GM20000 (cell line): ENCODE measurements at places on chromosomes 3 and 15.
A peak's percentile ranks its signal among the peaks of the same experiment; 100 is the strongest.

DNA sequence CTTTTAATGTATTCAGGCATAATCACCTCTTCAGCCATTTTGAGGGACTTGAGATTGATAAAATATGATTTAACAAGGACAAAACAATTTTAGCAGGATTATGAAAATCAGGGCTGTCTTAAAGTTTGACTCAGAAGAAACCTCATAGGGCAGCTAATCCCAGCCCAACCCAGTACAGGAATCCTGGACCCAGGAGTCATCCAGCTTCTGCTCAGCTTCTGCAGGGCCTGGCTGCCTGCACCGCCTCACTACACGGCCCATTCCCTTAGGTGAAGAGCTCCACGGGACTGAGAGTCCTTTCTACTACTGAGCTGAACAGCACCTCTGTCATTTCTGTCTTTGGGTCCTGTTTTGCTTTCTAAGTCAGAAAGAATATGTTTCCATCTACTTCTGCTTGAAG, 37.5 kb downstream of the ARHGAP31 start:
- DNase-seq = no peak

- no peak for DNase-seq
Observed at GRCh38 chr3:33174711-33175414, 43.7 kb downstream of the SUSD5 start.

DNA sequence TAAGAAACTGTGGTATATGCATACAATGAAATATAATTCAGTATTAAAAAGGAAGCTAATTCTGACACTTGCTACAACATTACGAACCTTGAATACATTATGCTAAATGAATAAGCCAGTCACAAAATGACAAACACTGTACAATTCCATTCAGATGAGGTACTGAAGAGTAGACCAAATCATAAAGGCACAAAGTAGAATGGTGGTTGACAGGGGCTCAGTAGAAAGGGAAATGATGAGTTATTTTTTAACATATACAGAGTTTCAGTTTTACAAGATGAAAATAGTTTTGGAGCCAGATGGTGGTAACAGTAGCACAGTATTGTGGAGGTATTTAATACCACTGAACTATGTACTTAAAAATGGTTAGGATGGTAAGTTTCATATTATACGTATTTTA, 254.6 kb upstream of the RBMS3 start:
- DNase-seq = no peak

DNA sequence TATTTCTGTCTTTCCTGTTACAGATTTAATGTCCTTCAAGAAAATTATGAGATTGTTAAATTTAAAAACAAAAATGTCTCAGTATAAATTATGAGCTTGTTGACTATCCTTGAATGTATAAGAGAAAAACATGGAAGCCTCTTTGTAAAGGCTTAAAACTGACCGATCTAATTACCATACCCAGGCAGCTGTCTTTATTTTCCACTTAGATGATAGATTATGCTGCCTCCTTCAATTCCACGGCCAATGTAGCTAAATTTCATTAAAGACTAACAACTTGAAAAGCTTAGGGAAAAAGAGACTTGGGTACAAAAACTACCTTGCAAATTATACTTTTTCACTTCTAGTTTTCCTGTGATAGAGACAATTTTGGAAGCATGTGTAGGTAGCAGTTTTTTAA, 88.3 kb downstream of the ATP10A start:
- DNase-seq = no peak

GRCh38 chr3:154584974-154585373, 155.0 kb upstream of the GPR149 start:
- no peak for DNase-seq

- DNase-seq = no peak
Observed at GRCh38 chr15:81297147-81297572, 26.8 kb downstream of the STARD5 start.

- DNase-seq = no peak
Observed at GRCh38 chr3:11250902-11251806, 21.0 kb upstream of the ATG7 start.

DNA sequence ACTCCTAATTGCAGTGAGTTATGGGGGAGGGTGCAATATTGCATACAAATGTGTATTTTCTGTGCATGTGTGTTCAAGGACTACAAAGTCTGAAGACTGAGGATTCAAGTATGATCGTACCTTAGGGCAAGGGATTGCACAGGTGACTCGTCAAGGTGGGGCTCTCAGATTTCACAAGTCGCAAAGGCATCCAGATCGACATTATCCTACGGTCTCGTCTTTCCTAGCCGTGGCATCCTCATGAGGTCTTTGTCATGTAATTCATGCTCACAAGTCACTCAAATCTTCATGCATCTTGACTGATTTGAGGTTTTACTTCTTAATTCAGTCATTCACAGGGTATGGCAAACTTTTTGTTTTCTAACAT, 191.4 kb upstream of the HES1 start:
- DNase-seq = no peak

DNA sequence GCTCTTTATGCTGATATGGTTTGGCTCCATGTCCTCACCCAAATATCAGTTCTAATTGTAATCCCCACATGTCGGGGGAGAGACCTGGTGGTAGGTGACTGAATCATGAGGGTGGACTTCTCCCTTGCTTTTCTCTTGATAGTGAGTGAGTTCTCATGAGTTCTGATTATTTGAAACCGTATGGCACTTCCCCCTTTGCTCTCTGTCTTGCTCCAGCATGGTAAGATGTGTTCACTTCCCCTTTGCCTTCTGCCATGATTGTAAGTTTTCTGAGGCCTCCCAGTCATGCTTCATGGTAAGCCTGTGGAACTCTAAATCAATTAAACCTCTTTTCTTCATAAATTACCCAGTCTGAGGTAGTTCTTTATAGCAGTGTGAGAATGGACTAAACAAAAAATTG, 107.6 kb downstream of the IMPG2 start:
- DNase-seq = no peak

DNA sequence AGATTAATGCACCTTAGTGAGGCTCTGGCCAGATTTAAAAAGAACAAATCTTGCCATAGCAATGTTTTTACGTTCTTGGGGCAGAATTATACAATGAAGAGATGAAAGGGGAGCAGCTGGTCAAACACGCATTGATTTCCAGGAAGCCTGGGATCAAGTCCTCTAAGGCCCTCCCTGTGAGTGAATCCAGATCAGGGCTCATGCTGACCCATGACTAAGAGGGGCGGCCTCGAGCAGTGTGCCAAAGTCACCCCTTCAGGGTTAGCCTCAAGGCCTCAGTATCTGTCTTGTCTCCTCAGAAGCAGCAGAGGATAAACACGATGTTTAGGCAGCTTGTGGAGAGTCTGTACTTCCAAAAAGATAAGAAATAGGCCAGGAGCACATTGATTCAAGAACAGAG, 9.3 kb upstream of the RBP1 start:
- no peak for DNase-seq

GRCh38 chr3:49006408-49007067, 653 bp upstream of the WDR6 start:
- no peak for DNase-seq

DNA sequence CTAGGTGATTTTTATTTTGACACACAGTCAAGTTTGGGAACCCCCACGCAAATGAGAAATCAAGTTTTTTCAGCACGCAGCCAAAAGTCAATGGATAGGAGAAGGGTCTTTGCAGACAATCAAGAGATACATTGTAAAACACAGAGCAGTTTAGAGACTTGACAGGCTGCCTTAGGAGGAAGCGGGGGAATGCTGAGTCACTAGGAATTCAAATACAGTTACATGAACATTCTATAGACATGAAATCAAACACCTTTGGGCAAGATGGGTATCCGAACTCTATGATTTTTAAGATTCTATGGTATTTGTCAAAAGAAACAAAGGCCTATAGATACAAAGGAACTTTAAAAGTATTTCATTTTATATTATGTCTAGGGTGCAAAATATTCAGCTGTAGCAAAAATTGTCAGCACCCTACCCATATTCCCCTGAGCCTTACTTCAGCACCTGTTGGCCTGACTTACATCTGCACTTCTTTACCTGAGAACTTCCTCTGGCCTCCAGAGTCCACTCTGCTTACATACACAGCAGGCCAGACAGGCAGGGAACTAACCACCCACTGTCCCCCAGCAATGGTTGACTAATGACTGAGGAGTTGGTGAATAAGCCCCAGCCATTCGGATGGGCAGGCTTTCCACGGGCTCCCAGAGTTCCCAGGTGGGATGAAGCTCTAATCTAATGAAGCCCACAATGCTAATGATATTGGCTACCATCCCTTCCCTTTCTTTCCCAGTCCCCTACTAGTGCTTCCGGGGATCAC, 289.3 kb upstream of the RORA start:
- DNase-seq = no peak

GRCh38 chr3:152841131-152841530, 6.2 kb downstream of the P2RY1 start:
- DNase-seq = no peak

DNA sequence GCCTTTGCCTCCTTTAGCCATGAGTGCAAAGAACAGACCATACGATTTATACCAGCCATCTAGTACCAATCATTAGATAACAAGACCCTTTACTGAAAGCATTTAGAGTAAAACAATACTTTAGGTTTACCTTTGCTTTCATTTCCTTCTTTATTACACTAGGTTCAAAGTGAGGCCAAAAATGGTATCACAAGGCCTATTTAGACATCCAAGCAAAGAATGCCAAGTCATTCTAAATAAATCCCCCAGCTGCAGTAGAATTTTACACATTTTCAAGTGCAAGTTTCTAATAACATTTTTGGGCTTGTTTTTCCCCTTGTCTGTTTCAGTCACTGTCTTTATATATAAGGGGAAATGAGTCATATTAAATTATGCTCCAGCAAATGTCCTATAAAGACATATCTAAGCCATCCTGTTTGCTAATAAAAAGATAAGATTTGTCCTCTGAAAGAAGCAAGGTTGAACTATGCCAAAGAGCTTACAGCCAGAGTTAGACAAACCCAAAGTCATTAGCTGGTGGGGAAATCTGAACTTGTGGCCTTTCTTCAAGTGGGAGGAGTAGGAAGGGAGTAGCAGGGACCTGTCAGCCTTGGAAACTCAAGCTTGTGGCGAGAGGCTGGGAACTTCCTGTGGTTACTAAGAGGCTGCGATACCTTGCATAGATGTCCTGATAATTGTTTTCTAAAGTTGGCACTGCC, 232.7 kb downstream of the MECOM start:
- no peak for DNase-seq

DNA sequence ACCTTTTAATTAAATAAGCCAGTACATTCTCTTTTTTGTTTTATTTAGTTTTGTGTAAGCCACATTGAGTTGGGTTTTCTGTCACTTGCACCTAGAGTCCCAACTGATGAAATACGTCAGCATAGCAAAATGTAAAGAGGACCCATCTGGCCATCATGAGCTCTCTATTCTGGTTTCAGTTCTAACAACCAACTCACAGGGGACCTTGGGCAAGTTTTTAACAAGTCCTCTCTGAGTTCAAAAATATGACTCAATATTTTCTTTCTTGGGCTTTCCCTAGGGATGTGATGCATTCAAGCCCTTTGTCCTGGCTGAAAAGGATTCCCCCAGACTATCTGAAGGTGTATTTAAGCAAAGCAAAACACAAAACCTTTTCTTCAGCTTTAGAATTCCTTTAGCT, 32.9 kb downstream of the PLCH1 start:
- DNase-seq = peak; percentile 42

DNA sequence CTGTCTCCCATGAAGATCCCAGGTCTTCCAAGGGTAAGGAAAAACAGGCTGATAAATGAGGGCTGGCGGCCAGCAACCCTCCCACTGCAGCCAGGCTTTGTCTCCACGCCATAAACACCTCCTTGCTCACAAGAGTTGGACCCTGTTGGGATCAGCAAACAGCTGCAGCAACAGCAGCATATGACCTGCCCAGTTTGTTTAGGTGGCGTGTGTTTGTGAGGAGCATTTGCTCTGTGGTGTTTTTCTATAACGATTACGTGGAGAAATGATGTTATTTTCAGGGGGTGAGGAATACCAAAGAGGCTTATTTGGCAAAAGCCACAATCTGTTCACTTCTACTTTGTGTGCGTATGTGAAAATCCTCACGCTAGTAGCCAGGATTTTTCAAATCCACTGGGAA, 58.5 kb downstream of the RFTN1 start:
- no peak for DNase-seq

DNA sequence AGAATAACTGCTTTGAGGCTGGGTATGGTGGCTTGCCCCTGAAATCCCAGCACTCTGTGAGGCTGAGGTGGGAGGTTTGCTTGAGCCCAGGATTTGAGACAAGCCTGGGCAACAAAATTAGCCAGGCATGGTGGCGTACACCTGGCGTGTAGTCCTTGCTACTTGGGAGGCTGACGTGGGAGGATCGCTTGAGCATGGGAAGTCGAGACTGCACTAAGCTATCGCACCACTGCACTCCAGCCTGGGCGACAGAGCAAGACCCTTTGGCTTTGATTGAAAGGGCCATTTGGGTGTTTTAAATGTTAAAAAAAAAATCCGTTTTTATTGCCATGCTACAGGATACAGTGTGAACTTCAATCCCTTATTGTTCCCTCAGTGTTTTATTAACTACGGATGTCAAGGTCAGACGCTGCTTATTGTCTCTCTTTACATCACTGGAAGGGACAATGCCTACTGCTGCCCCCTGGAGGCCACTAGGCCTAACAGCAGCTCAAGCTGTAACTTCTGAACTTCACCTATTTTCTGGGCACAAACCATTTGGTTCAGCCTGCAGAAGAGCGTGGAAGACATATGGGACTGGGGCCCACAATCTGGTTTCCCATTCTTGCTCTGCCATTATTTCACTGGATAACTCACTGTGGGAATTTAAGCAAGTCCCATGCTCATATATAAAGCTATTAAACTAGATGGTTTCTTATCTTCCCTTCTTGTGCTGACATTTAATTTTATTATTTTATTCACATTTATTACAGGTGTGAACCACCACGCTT, 15.3 kb upstream of the IREB2 start:
- DNase-seq = peak; percentile 75

DNA sequence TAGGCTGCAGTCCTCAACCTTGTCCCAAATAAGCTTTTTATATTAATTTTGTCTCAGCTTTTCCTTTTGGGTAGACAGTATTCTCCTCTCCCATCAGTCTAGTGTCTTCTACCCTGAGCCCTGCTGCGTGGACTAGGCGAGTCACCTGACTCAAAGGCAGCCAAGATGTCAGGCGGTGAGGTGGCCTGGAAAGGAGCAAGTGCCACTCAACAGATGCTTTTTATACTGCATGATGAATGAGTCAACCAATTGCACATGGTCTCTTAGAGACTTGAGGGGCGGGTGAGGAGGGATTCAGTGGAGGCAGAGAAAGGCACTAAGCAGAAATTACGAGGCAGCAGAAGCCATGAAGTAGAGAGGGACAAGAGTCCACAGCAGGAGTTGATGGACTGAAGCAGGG, 95.9 kb downstream of the FRMD4B start:
- DNase-seq = no peak

DNA sequence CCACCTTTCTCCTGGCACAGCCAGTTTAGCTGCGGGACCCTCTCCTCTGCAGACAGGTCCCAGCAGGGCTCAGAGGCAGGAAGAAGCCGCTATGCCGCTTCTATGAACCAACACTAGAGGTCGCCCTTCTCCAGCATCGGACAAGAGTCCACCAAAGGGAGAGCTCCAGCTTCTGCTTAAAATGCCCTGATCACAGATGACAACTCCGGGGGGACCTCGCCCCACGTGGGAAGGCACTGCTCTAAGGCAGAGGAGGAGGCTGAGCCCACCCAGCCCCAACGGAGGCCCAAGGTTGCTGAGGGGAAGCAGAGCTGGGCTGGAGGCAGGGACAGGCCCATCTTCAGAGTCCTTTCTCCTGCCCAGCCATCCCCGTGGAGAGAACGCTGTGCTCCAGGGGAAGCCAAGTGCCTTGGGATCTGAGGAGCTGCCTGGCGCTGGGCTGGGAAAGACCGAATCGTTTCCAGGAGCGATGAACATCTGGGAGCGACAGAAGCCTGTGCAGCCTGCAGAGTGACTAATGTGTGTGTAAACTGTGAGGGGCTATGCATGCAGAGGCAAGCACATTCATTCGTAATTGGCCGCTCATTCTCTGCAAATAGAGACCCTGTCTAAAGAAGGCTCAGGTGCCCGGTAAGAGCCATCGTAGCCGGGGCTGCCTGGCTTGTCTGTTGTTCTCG, 43.5 kb upstream of the BDH1 start:
- peak; percentile 92 for DNase-seq
